Tongue (tissue), 3 donors: ENCODE measurements at places on chromosomes 2 and 18.

- DNase-seq: peak; percentile 71
Measured at GRCh38 chr2:158191076-158191895, 89.6 kb downstream of the UPP2 start.

GRCh38 chr18:73409242-73409641 is 541.5 kb upstream of the NETO1 start:
- no peak for DNase-seq

GRCh38 chr2:201768918-201769317 is 11.8 kb downstream of the ALS2 start:
- no peak for DNase-seq

DNA sequence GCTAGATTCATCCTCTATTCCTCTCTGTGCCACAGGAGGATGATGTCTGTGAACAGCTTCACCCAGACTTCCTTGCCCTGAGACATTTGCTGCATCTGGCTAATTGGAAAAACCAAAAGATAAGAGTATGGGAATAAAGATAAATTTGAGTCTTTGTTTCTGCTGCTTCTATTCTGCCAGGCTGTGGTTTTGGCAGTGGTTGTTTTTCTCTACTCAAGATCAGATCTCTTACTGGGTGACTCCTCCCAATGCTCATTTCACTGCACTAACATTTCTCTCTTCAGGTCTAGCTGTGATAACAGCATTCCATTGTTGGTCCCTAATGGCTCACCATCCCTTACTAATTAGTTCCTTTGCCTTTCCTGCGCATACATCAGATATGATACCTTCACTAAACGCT is 89.5 kb downstream of the CALCRL start:
- no peak for DNase-seq

- no peak for DNase-seq
Measured at GRCh38 chr2:3535467-3535793, 16.1 kb upstream of the ADI1 start.

- DNase-seq: peak; percentile 20
Measured at GRCh38 chr18:59357928-59358327, 1.1 kb downstream of the LMAN1 start.

DNA sequence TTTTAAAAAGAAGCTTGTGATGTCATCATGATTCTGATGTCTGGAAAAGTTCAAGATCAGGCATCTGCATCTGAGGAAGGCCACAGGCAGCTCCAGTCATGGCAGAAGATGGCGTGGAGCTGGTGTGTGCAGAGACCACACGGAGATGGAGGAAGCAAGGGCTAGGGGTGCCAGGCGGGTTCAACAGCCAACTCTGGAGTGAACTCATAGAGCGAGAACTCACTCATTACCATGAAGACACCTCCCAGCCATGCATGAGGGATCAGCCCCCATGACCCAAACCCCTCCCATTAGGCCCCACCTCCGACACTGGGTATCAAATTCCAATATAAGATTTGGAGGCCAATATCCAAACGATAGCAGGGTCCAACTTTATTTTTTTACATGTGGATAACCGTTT is 61.6 kb downstream of the KCNG2 start:
- DNase-seq: no peak

DNA sequence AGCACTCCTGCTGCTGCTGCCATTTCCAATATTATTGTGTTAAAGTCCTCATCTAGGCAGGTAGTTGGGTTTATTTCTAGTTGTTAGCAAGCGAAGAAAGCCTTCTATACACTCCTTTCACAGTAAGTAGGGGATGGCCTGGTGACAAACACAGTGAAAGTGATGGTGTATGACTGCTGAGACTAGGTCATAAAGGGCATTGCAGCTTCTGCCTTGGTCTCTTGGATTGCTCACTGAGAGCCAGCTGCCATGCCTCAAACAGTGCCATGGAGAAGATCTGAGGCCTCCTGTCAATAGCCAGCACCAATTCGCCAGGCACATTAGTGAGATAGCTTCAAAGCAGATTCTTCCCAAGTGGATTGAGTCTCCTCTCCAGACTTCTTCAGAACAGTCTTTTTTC is 27.6 kb upstream of the MSTN start:
- no peak for DNase-seq

DNA sequence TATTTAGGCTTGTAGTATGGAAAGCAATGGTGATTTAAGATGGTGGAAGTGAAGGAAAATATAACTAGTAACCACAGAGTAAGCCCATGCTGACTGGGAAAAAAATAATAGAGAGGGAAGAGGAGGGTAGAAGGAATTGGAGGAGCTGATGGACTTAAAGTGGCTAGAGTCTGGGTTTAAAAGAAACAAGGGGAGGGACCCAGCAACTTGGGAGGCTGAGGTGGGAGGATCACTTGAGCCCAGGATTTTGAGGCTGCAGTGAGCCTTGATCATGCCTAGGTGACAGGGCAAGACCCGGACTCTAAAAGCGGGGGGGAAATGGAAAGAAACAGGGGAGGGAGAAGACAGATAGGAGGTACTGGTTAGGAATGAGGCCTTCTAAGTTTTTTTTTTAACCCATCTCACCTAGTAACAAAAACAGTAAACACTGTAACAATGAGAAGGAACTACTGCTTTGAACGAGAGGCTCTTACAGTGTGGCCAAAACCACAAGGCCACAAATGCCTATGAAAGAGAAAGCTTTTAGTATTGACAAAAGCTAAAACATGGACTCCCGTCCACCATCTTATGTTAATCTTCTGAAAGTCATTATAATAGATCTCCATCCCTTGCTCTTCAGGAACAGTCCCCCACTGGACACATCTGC is 26.6 kb downstream of the METTL8 start:
- no peak for DNase-seq

- no peak for DNase-seq
Measured at GRCh38 chr2:2935445-2936149, 442.0 kb downstream of the EIPR1 start.

DNA sequence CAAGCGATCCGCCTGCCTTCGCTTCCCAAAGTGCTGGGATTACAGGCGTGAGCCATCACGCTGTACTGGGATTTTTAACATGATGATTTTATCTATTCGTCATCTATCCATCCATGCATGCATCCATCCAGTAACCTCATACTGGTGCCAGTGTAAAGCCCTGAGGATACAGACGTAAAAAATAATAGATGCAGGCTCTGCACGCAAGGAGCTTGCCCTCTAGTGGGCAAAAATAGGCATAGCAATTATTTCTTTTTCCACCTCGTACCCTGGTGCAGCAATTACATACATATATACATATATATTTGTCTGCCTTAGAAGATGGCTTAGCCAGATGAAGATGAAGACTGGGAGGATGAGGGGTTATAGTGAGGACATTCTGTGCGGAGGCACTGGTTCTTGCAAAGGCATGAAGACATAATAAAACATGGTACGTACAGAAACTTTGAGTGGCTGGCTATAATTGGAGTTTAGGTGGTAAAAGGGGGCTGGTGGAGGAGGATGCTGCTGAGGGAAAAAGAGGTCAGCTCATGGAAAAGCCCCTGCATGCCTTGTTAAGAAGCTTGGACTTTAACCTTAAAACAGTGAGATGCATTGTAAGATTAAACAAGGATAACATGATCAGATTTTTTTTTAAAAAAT is 19.6 kb upstream of the RPIA start:
- DNase-seq: peak; percentile 45

- no peak for DNase-seq
Measured at GRCh38 chr2:157751462-157752058, 122.9 kb upstream of the ACVR1C start.

DNA sequence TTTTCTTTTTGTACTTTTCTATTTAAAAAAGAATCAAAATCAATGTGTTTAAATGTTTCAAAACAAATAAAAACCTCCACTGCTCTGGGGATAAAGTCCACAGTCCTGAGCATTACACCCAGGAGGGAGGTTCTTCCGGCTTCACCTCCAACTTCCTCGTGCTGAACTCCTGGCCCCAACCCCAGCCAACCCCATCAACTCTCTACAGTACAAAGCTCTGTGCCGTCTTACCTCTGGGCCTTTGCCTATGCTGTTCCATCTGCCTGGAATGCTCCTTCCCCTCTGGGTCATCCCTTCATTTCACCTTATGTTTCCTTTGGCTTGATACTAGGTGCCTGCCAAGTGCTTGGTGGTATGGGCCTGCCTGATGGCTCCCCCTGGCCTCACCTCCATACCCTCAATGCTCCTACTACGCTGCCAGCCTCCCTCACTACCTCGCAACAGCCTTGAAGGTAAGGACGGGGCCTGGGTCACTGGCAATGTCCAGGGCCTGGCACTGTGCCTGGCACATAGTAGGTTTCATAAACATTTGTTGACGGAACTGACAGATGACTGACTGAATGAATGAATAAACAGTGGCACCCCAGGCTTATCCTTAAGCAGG is 28.8 kb downstream of the SDC1 start:
- no peak for DNase-seq

GRCh38 chr18:72899338-72899737 is 31.6 kb upstream of the NETO1 start:
- DNase-seq: no peak

- peak; percentile 45 for DNase-seq
Measured at GRCh38 chr18:54671291-54671881, 80.3 kb downstream of the DYNAP start.

GRCh38 chr2:3200420-3200939 is 177.1 kb downstream of the EIPR1 start:
- DNase-seq: peak; percentile 44

- peak; percentile 92 for DNase-seq
Measured at GRCh38 chr18:46386788-46387187, 270.2 kb downstream of the LOXHD1 start.

GRCh38 chr2:30656079-30656478 is 151.2 kb downstream of the CAPN13 start:
- no peak for DNase-seq

DNA sequence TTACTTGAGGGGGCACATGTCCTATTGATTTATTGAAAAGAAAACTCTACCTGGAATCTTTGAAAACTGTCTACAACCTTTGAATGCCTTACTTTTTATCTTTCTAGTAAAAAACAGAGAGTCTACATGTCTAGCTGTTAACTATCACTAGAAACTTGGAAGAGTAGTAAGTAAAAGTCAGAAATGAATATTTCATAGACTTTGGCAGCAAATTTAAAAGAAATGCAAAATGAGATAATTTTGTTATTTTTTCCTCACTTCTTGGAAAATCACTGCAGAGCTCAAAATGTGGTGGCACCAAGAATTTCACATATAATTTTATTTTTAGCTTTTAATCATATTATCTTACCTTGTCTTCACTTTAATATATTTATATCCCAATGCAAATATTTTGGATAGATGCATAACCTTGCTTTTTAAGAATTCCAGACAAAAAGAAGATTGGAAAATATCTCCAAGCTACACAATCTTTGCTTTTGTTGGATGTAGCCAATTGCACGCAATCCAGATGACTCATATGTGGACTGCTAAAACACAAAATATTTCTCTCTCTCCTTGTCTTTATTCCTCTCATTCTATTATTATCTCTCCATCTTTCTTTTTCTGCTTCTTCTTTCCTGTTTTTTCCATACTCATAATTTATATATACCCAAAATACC is 92.2 kb upstream of the DSEL start:
- DNase-seq: no peak

- no peak for DNase-seq
Measured at GRCh38 chr2:154242687-154243086, 371.0 kb downstream of the GALNT13 start.

GRCh38 chr2:114259389-114259788 is 183.1 kb upstream of the DPP10 start:
- DNase-seq: no peak

- peak; percentile 77 for DNase-seq
Measured at GRCh38 chr18:11951390-11951851, 29.9 kb upstream of the IMPA2 start.

- no peak for DNase-seq
Measured at GRCh38 chr2:64593035-64593655, 60.6 kb downstream of the SERTAD2 start.

DNA sequence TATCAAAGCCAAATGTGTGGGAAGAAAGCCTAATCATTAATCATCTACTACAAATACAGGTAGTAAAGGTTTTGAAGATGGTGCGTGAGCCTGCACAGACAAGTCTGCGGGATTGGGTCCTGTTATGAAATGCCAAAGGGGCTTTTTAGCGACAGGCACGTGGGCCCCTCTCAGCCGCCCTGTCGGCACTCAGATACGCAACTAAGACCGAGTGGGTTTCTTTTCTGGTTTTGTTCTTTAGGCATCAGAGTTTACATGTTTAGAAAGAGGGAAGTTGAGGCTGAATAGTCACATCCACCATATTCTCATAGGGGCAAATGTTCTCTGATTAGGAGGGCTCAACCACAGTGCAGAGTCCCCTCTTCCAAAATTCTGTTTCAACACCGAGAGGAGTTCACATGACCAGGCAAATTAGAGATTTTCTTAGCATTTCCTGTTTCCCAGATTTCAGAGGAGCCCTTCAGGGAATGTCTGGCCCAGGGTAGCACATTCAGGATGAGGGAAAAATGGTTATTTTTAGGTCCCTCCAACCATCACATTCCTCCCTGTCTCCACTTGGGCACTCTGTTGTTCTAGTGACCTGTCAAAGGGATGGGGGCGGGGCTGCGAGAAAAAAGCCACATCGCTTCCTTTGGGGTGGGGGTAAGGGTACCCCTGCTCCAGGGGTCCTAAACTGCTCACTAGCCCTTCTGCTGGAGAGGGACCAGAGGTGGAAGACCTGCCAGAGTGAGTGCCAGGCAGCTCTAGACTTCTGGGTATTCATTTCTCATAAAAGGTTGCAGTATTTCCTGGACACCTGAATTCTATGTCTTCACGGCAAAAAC is 159.2 kb downstream of the BCL2 start:
- no peak for DNase-seq

- DNase-seq: no peak
Measured at GRCh38 chr2:101512993-101513392, 38.1 kb upstream of the RFX8 start.

DNA sequence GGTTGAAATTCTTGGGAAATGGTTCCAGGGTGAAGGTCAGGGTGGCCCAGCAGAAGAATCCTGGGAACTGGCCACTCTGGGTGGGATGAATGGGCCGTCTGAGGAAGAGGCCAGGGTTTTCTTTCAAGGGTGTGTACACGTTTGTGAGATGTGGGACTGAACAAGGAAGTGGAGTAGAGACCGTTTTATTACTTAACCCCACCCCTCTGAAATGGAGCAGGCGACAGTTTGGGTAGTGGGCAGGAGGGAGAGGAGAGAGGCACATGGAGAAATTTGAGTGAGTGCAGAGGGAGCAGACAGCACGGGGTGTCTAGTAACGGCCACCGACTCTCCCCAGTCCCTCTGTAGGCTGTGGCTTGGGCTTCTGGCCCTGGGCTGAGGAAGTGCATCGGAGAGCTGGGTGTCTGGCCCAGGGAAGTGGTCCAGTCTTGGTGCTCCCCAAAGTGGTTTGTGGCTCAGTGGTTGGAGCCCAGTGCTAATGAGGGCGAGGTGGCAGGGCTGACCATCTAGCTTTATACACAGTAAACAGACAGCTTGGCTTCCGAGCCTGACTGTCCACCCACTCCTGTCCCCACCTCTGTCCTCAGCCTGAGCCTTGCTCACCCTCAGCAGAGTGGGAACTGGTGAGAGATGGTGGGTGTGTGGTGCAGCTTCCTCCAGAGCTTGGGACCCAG is 135.3 kb downstream of the DYSF start:
- no peak for DNase-seq

- DNase-seq: no peak
Measured at GRCh38 chr2:12196495-12196894, 450.1 kb downstream of the LPIN1 start.
